ENCODE measurements at places on chromosomes 16 and 17. TPM values are rescaled to one million over a fixed set of nuclear protein-coding genes. Genes with fewer than 3 reads are reported as not detected.

ZSCAN10 gene
- not detected for total RNA-seq

ANKS4B gene
- not detected for total RNA-seq

RAC3 gene
- 2.3 TPM for total RNA-seq

CHMP6 gene
- 27.0 TPM for total RNA-seq

B3GNT9 gene
- 26.1 TPM for total RNA-seq

CD300E gene
- 0.39 TPM for total RNA-seq

MLYCD gene
- 15.8 TPM for total RNA-seq

TMEM238L gene
- total RNA-seq: not detected

SDR42E1 gene
- 0.83 TPM for total RNA-seq

KCNJ12 gene
- total RNA-seq: 2.1 TPM

GSG1L2 gene
- not detected for total RNA-seq

RANBP10 gene
- 5.8 TPM for total RNA-seq

ZNF205 gene
- total RNA-seq: 12.9 TPM

KRTAP9-8 gene
- not detected for total RNA-seq

FBXW10B gene
- not detected for total RNA-seq

KRT15 gene
- total RNA-seq: 3.3 TPM

PAFAH1B1 gene
- 117 TPM for total RNA-seq

CD300LG gene
- total RNA-seq: 7.8 TPM

RNF227 gene
- 29.2 TPM for total RNA-seq

GAS2L2 gene
- 0.42 TPM for total RNA-seq

RHBDL3 gene
- total RNA-seq: 2.1 TPM

Data from esophagus muscularis mucosa (tissue), 4 donors.